ENCODE measurements at places on chromosomes 3 and 15.

- no peak for DNase-seq
These were observed 117.8 kb downstream of the RPLP1 start for GRCh38 chr15:69570454-69570853.

GRCh38 chr3:156776871-156777270, 49.3 kb upstream of the LEKR1 start:
- DNase-seq, result no peak

DNA sequence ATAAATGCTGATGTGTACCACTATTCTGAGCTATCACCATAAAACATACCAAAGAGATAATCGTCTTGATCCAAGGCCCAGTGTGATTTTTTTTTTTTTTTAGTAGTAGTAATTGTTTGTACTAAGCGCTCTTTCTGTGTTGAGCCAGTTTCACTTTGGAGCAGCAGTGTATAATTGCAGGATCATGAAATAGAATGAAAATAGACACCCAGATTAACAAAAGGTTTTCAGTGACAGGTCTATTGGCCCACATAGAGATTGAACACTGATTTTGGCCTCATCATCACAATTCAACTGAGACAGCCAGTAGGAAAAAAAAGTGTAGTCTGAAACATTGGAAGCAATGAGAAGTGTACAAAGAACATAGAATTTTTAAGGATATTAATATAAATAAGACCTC, 749.8 kb downstream of the NAALADL2 start:
- DNase-seq, result no peak

DNA sequence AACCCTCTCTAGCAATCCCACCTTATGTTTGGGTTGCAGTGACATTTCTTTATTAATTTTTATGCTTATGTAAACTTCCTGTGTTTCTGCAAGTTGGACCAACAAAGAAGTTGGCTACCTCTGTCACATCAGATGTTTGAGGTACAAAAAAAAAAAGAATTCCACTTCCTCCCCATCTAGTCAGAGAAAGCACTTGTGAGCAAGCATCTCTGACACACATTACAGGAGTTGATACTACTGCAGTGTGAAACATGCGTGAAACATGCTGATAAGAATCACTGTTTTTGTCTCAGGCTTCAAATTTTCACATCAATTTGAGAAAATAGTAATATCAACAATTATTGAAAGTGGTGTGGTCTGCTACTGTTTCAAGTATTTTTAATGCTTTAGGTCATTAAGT, 1.3 kb downstream of the SCAANT1 start:
- DNase-seq, result no peak

- DNase-seq, result no peak
These were observed 458.4 kb upstream of the ADAMTS9 start for GRCh38 chr3:65146179-65146578.

DNA sequence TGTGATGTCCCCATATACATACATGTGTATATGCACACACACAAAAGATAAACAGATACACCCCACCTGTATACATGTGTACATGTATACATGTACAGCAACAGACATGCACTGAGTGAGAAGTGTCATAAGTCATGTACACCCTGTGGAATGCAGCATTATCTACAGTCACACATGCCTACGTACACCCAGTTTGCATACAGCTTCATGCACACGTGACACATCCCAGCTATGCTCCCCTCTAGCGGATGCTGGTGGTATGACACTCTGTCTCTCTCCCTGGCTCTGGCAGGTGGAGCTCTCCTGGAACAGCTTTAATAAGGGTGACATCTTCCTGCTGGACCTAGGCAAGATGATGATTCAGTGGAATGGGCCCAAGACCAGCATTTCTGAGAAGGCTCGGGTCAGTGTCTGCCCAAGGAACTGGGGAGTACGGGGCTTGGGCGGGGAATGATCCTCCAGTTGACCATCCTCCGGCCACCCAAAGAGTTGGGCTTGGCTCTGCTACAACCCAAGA, 6.3 kb downstream of the VILL start:
- DNase-seq, result peak; percentile 65

All from stimulated activated CD4-positive, alpha-beta T cell treated with anti-CD3 and anti-CD28 coated beads, Interleukin-15, amount 100 ng/mL, for 1 hour (primary cell).